H1 (cell line): ENCODE measurements at places on chromosomes 16 and 17.

GRCh38 chr17:14664511-14664910, 363.6 kb downstream of the HS3ST3B1 start:
- H3K4me1 ChIP-seq = no peaks in the 10 kb centered on the region
- no peaks in the 10 kb centered on the region for H3K27me3 ChIP-seq
- no peak overlapping the region for H3K4me3 ChIP-seq
- no peak overlapping the region for H3K27ac ChIP-seq

DNA sequence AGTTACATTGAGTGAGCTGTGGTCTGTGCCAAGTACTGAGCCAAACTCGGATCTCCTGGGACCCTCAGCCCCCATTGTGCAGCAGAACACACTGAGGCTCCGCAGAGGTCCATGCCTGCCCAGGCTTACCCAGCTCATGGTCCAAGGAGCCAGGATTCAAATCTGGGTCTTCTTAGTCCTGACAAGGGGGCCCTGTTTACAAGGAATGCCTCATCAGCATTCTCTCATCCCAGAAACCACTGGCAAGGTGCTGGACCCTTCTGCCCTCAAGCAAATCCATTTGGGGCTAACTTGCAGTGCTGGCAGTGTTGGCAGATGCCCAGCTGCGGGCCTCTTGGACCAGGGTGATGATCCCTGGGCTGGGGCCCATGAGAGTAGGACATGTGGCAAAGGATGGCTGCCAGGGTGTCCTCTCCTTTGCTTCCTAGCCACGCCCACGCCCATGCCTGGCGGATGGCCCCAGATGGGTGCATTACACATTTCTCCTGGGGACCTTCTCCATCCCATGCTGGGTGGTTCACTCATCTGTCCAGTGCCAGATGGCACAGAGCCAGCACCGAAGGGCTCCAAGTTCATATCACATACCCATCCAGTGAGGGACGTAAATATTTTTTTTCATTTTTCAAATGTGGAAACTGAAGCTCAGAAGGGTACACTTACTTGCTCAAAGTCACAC, 117.7 kb downstream of the CMIP start:
- no peaks in the 10 kb centered on the region for H3K36me3 ChIP-seq
- no peak overlapping the region for H3K27ac ChIP-seq
- no peak for DNase-seq
- H3K27me3 ChIP-seq = no peaks in the 10 kb centered on the region
- peaks cover 4% of the 10 kb centered on the region; the same call in 1 of the 2 replicates for H3K4me1 ChIP-seq

GRCh38 chr17:31877911-31878702, 19.1 kb upstream of the COPRS start:
- no peak overlapping the region for H3K27ac ChIP-seq
- no peak for DNase-seq
- H3K4me1 ChIP-seq = no peaks in the 10 kb centered on the region
- H3K36me3 ChIP-seq = peaks cover 73% of the 10 kb centered on the region
- H3K4me3 ChIP-seq = no peak overlapping the region

- H3K27ac ChIP-seq = no peak overlapping the region
- no peak for DNase-seq
- H3K36me3 ChIP-seq = no peaks in the 10 kb centered on the region
- peaks cover 2% of the 10 kb centered on the region; the same call in 1 of the 2 replicates for H3K27me3 ChIP-seq
Observed at GRCh38 chr17:48194097-48194550, 86.6 kb downstream of the SNX11 start.

DNA sequence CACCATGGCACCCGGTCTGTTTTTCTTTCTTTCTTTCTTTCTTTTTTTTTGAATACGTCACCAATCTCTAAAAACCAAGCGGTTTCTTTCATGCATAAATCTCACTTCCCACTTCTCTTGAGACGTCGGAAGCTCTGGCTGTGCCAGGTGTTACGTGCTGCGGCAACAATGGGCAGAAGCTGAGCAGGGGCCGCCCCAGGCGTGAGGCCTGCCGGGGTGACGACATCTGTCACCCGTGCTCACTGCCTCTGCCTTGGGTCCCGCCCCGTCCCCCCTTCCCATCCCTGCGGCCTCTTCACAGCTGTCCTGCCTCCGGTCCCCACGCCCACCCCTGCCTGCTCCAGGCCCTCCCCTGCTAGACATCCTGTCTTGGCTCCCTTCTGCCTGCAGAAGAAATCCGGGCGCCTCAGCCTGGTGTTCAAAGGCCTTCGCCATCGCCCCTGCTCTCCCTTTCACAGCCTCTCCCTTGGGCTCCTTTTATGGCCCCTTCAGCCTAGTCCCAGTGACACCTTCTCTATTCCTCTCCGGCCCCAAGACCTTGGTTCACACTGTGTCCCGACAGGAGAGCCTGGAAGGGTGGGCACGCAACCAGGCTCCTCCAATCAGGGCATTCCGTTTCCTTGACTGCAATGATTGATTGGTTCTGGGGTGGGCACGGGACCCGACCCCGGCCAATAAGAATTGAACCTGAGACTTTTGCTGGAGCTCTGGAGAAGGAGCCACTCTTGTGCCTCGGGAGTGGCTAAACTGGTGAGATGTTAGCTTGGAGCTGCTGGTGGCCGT, 4.8 kb downstream of the P2RX1 start:
- H3K4me3 ChIP-seq = no peak overlapping the region
- no peaks in the 10 kb centered on the region for H3K36me3 ChIP-seq
- H3K27me3 ChIP-seq = no peaks in the 10 kb centered on the region
- no peak for DNase-seq

DNA sequence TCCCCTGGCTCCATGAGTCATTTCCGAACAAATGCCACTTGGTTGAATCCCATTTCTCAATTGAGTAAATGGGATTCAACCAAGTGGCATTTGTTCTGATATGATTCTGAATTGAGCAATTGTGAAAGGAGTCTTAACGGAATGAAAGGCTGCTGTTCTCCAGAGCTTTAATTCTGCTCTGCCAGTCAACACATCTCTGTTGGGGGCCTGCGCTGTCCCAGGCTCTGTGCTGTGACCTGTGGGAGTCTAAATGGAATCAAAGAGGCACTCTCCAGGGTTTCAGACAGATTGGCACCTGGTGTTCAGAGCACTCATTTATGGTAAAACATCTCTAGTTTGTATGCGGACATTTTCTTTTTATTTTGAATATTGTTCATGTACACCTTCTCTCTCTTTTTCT, 126.2 kb downstream of the WSCD1 start:
- H3K4me1 ChIP-seq = no peaks in the 10 kb centered on the region
- H3K4me3 ChIP-seq = no peak overlapping the region
- DNase-seq = no peak
- no peaks in the 10 kb centered on the region for H3K27me3 ChIP-seq
- H3K27ac ChIP-seq = no peak overlapping the region

GRCh38 chr16:1309888-1310831, 724 bp downstream of the UBE2I start:
- no peaks in the 10 kb centered on the region for H3K27me3 ChIP-seq
- no peak overlapping the region; the same call in 1 of the 2 replicates for H3K27ac ChIP-seq
- peaks cover 9% of the 10 kb centered on the region for H3K36me3 ChIP-seq
- no peak for DNase-seq
- H3K4me1 ChIP-seq = peaks cover 12% of the 10 kb centered on the region
- peak overlapping the region; percentile 98 for H3K4me3 ChIP-seq

DNA sequence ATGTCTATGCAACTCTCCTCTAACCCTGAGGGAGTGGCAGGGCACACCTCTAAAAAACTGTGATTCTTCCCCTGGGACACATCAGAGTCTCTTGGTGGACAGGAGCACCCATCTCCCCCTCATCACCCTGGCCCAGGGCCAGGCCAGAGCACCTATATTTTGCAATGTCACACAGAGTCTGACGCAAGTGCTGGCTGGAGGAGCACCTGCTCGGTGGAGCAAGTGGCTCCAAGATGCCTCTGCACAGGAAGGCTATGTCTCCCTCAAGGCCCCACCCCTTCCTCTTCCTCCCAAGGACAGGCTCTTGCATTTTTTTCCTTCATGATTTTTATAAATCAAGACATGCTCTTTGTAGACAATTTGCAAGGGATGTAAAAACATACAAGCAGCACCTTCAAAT, 13.3 kb downstream of the SNN start:
- H3K27me3 ChIP-seq = no peaks in the 10 kb centered on the region
- DNase-seq = no peak
- no peaks in the 10 kb centered on the region; the same call in 1 of the 2 replicates for H3K4me1 ChIP-seq

- no peak overlapping the region for H3K4me3 ChIP-seq
- DNase-seq = no peak
- no peaks in the 10 kb centered on the region for H3K4me1 ChIP-seq
- H3K27ac ChIP-seq = no peak overlapping the region
- H3K36me3 ChIP-seq = peaks cover 18% of the 10 kb centered on the region
Observed at GRCh38 chr17:21211825-21212479, 2.0 kb downstream of the TMEM11 start.

GRCh38 chr16:74501484-74502478, 80.5 kb upstream of the CLEC18B start:
- DNase-seq = no peak
- H3K4me3 ChIP-seq = no peak overlapping the region
- H3K36me3 ChIP-seq = peaks cover 2% of the 10 kb centered on the region; the same call in 1 of the 2 replicates
- H3K27me3 ChIP-seq = no peaks in the 10 kb centered on the region
- no peak overlapping the region for H3K27ac ChIP-seq

GRCh38 chr17:10200016-10200415, 1.6 kb upstream of the GAS7 start:
- peaks cover 2% of the 10 kb centered on the region for H3K27me3 ChIP-seq

GRCh38 chr16:67884-68789, 4.3 kb downstream of the RHBDF1 start:
- H3K4me3 ChIP-seq = no peak overlapping the region
- H3K27ac ChIP-seq = no peak overlapping the region
- peaks cover 2% of the 10 kb centered on the region; the same call in 1 of the 2 replicates for H3K27me3 ChIP-seq
- peaks cover 11% of the 10 kb centered on the region for H3K4me1 ChIP-seq
- no peaks in the 10 kb centered on the region; the same call in 1 of the 2 replicates for H3K36me3 ChIP-seq

GRCh38 chr17:57490111-57490845, 234.0 kb downstream of the MSI2 start:
- no peak overlapping the region for H3K27ac ChIP-seq
- no peaks in the 10 kb centered on the region for H3K27me3 ChIP-seq
- DNase-seq = no peak
- no peaks in the 10 kb centered on the region for H3K36me3 ChIP-seq
- no peak overlapping the region for H3K4me3 ChIP-seq

DNA sequence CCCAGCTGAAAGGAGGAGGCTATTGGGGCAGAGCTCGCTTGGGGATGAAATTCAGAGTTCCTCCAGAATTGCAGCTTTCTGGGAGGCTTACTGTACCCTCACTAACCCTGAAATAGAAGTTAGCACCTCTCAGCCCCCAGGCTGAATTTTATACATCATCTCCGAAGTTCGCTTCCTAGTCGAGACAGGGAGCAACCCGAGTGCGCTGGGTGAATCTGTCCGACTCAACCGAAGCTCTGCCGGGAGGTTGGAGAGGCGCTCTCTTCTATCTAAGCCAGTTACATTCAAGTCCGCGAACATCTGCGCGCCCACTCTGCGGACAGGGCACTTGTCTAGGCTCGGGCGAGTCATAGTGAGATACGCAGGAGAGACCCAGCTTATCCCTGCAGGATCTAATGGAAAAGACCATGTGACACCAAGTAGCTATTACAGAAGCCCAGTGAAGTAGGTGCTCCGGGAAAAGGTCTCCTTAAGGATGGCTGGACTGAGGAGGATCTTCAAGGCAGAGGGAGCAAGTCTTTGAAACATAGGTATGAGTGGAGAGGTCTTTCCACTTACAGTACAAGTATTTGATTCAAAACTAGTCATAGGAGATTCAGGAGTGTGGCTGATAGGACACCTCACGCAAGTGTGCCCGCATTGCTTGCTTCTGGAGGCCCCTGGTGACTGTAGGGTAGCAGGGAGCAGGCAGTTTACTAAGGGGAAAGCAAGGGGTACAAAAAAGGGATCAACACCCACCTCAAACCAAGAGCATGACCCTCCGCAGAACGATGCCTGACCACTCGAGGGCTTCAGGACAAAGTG, 646 bp upstream of the HES7 start:
- H3K4me3 ChIP-seq = peak overlapping the region; percentile 89
- DNase-seq = peak; percentile 55
- peaks cover 30% of the 10 kb centered on the region for H3K27me3 ChIP-seq
- H3K36me3 ChIP-seq = no peaks in the 10 kb centered on the region

DNA sequence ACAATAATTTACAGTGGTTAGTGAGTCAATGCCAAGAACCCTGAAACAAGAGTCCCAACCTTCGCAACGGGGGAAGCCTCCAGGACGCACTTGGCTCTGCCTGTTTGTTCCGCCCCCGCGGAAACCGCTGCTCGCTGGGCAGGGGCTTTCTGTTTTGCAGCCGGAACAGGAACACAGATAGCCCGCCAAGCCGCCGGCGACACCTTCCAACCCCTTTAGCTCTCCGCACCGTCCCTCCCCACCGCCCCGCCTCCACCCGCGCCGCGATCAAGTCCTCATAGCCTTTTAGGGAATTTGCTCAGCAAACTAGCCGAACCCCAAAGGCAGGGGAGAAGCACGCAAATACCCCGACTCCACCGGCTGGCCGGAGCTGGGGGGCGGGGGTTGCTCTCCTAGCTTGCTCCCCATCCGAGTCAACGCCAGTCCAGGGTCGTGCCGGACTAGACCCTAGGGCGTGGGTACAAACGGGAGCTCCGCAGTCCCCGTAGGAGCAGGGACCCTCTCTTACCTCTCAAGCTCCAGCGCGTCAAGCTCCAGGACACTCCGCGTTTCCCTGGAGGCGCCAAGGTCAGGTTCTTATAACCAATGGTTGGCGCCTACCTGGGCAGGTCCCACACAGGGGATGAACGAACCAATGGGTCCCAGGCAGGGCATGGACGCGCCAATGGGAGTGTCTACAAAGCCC, at the start of gene SLFN13:
SLFN13 (minus strand) TSS at position 553 of the 685 bp plus-strand sequence. CDS start 3,086 bp downstream, outside the sequence.
- no peaks in the 10 kb centered on the region for H3K36me3 ChIP-seq
- H3K27me3 ChIP-seq = peaks cover 23% of the 10 kb centered on the region
- H3K4me3 ChIP-seq = peak within 1 kb of the TSS; percentile 64
- peak; percentile 73 for DNase-seq
- H3K27ac ChIP-seq = peak within 1 kb of the TSS; percentile 71; the same call in 1 of the 2 replicates
- H3K4me1 ChIP-seq = peaks cover 4% of the 10 kb centered on the region; the same call in 1 of the 2 replicates

GRCh38 chr17:48871551-48872351, 20.8 kb upstream of the ATP5MC1 start:
- H3K36me3 ChIP-seq = no peaks in the 10 kb centered on the region
- H3K27ac ChIP-seq = no peak overlapping the region
- no peaks in the 10 kb centered on the region for H3K4me1 ChIP-seq
- no peaks in the 10 kb centered on the region for H3K27me3 ChIP-seq
- no peak for DNase-seq

DNA sequence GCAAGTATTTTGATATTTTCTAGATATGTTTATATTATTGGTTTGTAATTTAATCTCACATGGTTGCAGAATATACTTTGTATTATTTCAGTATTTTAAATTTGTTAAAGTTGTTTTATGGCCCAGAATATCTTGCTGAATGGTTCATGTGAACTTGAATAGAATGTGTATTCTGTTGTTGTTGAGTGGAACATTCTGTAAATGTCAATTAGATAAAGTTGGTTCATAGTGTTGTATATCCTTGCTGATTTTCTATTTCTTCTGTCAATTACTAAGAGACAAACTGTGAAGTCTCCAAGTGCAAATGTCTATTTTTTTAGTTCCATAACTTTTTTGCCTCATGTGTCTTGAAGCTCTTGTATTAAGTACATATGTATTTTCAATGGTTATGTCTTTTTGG, 411.7 kb downstream of the NPIPA7 start:
- no peak overlapping the region for H3K4me3 ChIP-seq
- H3K27me3 ChIP-seq = no peaks in the 10 kb centered on the region
- H3K27ac ChIP-seq = no peak overlapping the region
- H3K4me1 ChIP-seq = peaks cover 7% of the 10 kb centered on the region; the same call in 1 of the 2 replicates
